ENCODE measurements at places on chromosomes 12 and 14.

- DNase-seq: no peak
These were observed 168.6 kb upstream of the FAR2 start for GRCh38 chr12:28980436-28980835.

DNA sequence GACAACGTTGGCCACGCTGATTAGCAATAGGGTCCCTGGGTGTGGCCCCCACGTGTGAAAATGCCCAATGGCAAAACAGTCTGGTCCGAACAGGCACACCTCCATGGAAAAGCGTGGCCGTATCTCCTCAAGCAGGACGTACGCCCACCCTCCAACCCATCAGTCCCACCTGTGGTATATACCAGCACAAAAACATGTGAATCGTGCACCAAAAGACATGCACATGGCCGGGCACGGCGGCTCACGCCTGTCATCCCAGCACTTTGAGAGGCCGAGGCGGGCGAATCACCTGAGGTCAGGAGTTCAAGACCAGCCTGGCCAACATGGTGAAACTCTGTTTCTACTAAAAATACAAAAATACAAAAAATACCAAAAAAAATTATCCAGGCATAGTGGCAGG is 14.9 kb upstream of the SFSWAP start:
- DNase-seq: no peak

GRCh38 chr12:48815126-48816110 is 2.9 kb upstream of the CACNB3 start:
- peak; percentile 88 for DNase-seq

GRCh38 chr12:83985084-83985483 is 927.5 kb downstream of the SLC6A15 start:
- no peak for DNase-seq

Data from SJCRH30 (cell line).